ENCODE measurements at places on chromosomes 12 and 14. TPM values are rescaled to one million over a fixed set of nuclear protein-coding genes. Genes with fewer than 3 reads are reported as not detected.

- H3K27me3 ChIP-seq: no peaks in the 10 kb centered on the region
- peaks cover 51% of the 10 kb centered on the region for H3K4me1 ChIP-seq
- no peak overlapping the region for H3K4me3 ChIP-seq
- no peak for DNase-seq
- H3K27ac ChIP-seq: no peak overlapping the region
Measured at GRCh38 chr12:52629281-52630007, 11.1 kb upstream of the KRT73 start.

Gene NFE2
- total RNA-seq: not detected

Gene CLEC14A
- total RNA-seq: not detected

DNA sequence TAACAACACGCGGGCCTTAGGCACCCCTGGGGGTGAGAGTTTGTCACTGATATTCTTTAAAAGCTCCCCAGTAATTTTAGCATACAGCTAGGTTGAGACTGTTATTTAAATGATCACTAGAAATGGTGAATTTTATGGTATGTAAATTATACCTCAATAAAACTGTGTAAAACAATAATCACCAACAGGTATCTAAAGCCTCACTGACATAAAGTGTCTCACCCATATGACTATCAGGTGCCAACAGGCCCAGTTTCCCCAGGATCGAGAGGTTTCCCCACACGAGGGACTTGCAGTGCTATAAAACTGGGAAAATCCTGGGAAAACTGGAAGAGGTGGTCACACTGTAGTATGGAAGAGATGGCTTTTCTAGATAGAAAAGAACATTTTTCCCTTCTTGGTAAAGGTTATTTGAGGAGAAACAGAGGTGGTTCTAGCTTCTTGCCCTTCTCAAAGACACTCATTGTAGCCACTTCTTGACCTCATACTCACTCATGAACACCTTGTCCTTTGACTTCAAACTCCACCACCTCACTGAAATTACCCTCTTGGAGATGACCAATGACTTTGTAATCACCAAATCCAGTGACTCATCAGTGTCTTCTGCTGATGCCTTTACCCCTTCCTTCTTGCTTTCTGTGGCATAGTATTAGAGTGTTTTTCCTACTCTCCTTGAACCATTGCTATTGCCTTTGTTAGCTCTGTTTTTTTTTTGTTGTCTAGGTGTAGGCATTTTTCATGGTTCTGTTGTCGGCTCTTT lies 24.8 kb upstream of the NUBPL start:
- H3K4me3 ChIP-seq: no peak overlapping the region
- H3K36me3 ChIP-seq: no peaks in the 10 kb centered on the region
- DNase-seq: no peak
- no peak overlapping the region for H3K27ac ChIP-seq

- H3K27ac ChIP-seq: no peak overlapping the region
- no peak for DNase-seq
- no peaks in the 10 kb centered on the region for H3K27me3 ChIP-seq
- no peaks in the 10 kb centered on the region for H3K4me1 ChIP-seq
- no peak overlapping the region for H3K4me3 ChIP-seq
Measured at GRCh38 chr12:85866986-85867776, 6.9 kb upstream of the NTS start.

DNA sequence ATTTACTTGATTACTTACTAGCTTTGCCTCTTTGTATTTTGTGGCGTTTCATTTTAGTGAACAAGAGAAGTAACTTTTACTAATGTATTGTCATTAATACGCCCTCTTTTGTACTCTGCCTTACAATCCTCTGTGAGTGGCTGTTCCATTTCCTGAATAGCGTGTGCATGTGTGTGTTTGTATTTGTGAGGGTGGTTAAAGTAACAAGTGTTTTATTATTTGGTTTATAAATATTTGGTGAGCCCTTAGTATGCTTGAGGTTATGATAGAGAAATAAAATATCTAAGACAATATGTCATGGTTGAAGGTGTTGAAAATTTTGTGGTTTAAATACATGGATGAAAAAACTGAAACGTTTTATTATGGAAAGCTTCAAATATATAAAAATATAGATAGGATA lies 71.7 kb upstream of the REP15 start:
- H3K27me3 ChIP-seq: no peaks in the 10 kb centered on the region
- no peaks in the 10 kb centered on the region for H3K36me3 ChIP-seq
- no peak for DNase-seq
- H3K4me1 ChIP-seq: no peaks in the 10 kb centered on the region
- no peak overlapping the region for H3K27ac ChIP-seq

Gene LBHD2
- total RNA-seq: not detected

Gene FUT8
- 76.0 TPM for total RNA-seq

All from CD8-positive, alpha-beta memory T cell (primary cell).